ENCODE measurements at places on chromosomes 4 and X.

- no peak for DNase-seq
Observed at GRCh38 chr4:38605753-38606586, 58.0 kb upstream of the KLF3 start.

GRCh38 chrX:85591536-85591935, 212.1 kb upstream of the POF1B start:
- DNase-seq = no peak

DNA sequence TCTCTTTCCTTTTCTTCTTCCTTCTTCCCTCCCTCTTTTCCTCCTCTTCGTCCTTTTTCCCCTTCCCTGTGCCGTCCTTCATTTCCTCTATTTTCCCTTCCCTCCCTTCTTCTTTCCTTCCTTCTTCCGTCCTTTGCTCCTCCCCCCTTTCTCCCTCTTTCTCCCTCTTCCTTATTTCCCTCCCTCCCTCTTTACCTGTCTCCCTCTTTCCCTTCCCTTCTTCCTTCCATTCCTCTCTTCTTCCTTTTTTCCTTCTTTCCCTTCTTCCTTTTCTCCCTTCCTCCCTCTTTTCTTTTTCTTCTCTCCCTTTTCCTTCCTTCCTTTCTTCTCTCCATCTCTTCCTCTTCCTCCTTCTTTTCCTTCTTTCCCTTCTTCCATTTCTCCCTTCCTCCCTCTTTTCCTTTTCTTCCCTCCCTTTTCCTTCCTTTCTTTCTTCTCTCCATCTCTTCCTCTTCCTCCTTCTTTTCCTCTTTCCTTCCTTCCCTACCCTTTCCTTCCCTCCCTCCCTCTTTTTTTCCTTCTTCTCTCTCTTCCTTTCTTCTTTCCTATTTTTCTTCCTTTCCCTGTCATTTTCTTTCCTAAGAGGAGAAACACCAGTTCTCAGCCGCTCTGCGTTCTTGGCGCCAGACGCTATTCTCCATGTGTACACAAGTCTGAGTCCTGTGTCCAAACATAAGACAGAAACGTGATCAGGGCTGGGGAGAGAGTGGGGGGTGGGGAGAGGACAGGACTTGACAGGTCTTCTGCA, 597.1 kb downstream of the MID1IP1 start:
- no peak for DNase-seq

DNA sequence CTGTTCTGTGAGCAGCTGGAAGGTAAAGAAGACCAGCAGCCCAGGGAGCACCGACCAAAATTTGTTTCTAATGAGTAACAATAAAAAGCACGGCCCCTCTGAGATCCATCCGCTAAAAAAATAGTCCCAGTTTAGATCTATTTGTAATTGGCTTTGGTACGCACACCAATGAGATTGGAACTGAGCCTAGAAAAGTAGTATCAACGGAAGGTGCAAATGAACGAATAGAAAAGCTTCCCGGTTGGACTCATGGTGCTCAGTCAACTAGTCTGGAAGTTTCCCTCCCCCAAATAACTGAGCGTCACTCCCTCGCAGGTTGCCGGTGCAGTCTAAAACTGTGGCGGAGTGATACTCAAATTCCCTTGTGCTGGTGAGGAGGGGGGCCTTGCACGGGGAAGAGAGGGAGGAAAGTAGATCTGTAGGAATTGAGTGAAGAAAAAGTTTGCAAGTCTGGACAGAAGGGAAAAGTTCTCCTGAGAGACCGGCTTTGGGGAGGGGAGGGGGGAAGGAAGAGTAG, at the start of gene COL4A5:
TSS of gene COL4A5 (plus strand) at position 413 of the 517 bp plus-strand sequence. CDS start 288 bp downstream, outside the sequence.
- peak; percentile 57 for DNase-seq

GRCh38 chr4:158530898-158531297, 9.2 kb downstream of the RXFP1 start:
- DNase-seq = no peak

Data from neural crest cell (in vitro differentiated cells).